ENCODE measurements at places on chromosomes 3 and 15.

DNA sequence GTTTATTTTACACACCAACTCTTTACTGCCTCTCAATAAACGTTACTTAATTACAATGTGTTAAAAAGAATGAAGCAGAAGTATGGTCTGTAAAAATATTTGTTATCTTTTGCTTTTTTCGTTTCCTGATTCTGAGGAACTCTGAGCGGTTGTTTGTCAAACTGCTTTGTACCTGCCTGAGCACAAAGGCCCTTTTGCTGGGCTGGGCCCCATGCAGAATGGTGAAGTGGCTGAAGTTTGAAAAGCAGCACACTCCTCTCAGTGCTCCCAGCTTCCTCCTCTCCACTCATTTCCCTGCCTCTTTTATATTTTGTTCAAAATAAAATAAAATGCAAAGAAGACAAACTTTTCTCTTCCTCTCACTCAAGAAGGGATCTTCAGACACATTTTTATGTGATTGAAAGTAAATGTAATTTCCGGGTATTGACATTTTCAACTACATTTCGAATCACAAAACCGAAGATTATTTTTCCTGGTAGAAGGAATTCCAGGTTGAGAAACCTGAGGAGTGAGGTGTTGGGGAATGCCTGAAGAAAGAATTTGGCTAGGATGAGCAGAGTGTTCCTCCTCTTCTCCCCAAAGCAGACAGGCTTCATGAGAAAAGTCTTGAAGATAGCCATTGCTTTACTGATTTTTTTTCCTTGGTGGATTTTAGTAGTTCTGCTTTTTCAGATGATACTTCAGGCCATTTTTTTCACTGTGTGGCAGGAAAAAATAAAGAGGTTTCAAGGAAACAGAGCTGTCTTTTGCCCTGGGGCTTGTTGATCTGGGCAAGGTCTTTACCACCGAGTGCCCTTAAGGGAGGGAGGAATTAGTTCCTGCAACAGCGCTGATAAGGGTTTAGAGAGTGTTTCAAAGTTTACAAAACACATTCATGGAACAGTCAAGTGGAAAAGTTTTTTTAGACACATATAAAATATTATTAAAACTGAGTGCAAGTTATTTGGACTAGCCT is 229.8 kb downstream of the NFKBIZ start:
- DNase-seq, result no peak

DNA sequence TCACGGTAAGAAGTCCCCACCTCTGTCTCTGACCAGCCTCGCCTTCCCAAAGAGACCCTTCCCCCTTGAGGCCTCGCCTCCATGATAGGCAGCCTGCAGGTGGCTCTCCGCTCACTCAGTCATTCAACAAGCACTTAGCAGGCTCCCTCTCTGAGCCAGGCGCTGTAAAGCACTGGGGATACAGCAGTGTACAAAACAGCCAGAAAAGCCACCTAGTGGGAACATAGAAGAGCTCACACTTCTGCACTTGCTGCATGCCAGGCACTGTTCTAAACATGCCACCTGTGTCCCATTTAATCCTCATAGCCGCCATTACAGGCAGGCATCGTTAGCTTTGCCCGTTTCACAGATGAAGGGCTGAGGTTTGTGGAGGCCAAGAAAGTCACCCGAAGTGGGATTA is 56.0 kb downstream of the SEMA3G start:
- DNase-seq, result no peak

GRCh38 chr3:12471241-12471640 is 13.0 kb upstream of the TSEN2 start:
- DNase-seq, result no peak

DNA sequence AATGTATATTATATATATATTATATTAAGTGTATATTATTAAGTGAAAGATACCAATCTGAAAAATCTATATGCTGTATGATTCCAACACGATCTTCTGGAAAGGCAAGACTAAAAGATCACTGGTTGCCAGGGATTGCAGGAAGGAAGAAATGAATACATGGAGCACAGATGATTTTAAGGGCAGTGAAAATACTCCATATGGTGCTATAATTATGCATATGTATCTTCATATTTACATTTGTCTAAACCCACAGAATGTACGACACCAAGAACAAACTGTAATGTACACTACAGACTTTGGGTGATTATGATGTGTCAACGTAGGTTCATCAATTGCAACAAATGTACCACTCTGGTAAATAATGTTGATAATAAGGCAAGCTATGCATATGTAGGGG is 194.7 kb upstream of the MME start:
- DNase-seq, result no peak

DNA sequence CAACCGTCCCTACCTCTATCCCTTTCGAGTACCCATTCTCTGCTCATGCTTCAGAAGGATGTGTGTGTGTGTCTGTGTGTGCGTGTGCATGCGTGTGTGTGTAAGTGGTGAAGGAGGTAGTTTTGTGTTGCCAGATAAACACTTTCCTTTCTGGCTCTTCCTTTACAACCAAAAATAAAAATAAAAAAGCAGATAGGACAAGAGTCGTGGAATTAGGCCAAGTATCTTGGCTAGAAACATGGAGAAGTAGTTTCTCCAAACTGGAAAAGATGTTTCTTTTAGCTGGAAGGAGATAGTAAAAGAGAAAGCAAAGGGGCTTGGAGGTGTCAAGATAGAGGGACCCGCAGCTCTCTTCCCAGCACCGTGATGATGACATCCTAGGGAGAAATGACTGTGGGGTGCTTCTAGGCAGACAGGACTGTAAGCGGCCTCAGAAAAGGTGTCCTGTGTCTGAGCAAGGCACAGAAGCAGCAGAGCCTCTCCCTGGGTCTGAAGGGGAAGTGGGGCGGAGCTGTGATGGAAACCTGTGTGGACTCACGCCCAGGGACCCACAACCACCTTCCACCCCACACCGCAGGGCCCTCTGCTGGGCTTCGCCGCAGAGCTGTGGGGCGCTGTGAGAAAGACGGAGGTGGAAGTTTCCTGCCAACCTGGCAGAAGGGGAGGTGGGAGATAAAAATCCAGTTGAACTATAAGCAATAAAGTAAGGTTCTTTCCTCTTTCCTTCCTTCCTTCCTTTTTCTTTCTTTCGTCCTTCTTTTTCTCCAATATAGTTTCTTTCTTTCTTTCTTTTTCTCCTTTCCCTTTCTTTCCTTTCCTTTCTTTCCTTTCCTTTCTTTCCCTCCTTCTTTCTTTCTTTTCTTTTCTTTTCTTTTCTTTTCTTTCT is 35.3 kb downstream of the MUC20 start:
- no peak for DNase-seq

DNA sequence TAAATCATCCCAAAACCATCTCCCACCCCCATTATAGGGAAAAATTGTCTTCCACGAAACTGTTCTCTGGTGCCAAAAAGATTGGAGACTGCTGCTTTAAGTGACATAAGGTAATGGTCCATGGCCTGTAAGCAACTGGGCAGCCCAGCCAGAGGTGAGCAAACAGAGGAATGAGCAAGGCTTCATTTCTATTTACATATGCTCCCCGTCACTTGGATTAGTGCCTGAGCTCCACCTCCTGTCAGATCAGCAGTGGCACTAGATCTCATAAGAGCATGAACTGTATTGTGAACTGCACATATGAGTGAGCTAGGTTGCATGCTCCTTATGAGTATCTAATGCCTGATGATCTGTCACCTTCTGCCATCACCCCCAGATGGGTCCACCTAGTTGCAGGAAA is 1159.8 kb upstream of the ALCAM start:
- DNase-seq, result no peak

GRCh38 chr15:29088666-29089065 is 181.0 kb downstream of the NSMCE3 start:
- DNase-seq, result no peak

DNA sequence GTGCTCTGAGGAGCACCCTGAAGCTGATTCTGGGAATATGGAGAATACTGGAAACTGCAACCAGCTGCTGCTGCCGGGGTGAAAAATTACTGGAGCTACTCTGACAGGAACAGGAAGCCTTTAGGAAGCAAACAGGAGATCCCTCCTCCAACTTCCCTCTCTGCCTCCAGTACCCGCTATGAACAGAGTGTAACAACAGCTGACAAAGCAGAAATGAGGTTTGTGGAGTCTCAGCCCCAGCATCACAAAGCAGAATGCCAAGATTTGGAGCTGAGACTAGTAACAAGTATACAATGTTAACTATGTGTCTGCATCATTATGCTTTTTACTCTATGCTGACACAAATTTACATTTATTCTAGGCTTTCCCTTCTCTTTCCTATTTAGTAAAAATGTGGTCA is 22.7 kb upstream of the PIAS1 start:
- no peak for DNase-seq

DNA sequence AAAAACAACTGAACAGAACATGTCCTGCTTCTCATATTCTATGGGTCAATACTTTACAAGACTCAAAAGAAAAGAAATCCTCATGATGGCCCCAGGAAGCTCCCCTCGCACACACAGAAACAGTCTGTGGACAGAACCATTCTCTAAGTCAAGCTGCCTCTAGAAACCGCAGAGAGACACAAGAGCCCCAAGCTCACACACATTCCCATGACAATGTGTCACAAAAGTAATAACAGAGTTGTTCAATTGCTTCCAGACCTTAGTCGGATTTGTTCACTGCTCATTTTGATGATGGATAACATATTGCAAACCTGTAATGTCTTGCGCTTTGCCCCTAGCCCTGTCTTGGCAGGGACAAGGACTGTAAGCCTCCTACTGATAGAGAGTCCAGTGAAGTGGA is 60.9 kb downstream of the UMPS start:
- no peak for DNase-seq

DNA sequence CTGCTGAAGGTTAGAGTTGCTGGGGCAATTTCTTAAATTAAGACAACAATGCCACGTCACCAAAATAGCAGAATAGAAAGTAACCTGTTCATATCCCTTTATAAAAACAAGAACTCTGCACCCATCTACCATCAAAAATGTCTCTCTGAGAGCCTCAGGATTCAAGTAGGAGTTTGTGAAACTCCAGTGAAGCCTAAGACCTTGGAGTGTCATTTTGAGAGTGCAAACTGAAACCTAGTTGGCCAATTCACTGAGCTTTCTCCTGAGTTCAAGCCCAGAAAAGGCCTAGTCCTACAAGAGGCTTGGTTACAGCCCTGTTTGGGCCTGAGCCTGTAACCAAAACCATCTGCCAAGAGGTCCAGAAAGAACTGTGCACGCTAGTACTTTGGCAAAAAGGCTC is 335.1 kb downstream of the EFHB start:
- DNase-seq, result no peak

- no peak for DNase-seq
These were observed 80.6 kb downstream of the CCR1 start for GRCh38 chr3:46127503-46127902.

DNA sequence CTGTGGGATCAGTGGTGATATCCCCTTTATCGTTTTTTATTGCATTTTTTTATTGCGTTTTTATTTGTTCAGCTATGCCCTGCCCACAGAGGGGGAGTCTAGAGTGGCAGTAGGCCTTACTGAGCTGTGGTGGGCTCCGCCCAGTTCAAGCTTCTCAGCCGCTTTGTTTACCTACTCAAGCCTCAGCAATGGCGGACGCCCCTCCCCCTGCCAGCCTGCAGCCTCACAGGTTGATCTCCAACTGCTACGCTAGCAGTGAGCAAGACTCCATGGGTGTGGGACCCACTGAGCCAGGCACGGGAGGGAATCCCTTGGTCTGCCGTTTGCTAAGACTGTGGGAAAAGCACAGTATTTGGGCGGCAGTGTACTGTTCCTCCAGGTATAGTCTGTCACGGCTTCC is 500.6 kb upstream of the MCTP2 start:
- DNase-seq, result no peak

- no peak for DNase-seq
These were observed 94.6 kb downstream of the ZIC4 start for GRCh38 chr3:147311716-147312115.

DNA sequence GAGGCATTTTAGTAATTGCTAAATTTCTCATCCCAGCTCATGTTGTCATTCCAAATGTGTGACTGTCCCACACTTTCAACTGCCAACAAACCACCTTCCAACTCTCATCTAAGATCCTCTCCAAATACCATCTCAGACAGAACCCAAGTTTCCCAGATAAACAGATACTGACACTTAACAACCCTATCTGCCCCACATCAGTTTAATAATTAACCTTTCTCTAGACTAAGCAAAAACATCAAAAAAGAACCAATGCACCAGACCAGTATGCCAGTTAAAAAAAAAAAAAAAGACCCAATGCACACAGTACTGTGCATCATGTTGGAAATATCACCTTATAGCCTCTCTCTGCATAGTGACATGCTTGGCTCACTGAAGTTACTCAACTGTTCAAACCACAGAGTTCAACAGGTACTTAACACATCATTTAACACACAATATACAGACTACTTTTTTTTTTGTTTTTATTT is 5.5 kb downstream of the SFMBT1 start:
- no peak for DNase-seq

GRCh38 chr3:4508048-4508981 is 15.2 kb downstream of the ITPR1 start:
- DNase-seq, result no peak

DNA sequence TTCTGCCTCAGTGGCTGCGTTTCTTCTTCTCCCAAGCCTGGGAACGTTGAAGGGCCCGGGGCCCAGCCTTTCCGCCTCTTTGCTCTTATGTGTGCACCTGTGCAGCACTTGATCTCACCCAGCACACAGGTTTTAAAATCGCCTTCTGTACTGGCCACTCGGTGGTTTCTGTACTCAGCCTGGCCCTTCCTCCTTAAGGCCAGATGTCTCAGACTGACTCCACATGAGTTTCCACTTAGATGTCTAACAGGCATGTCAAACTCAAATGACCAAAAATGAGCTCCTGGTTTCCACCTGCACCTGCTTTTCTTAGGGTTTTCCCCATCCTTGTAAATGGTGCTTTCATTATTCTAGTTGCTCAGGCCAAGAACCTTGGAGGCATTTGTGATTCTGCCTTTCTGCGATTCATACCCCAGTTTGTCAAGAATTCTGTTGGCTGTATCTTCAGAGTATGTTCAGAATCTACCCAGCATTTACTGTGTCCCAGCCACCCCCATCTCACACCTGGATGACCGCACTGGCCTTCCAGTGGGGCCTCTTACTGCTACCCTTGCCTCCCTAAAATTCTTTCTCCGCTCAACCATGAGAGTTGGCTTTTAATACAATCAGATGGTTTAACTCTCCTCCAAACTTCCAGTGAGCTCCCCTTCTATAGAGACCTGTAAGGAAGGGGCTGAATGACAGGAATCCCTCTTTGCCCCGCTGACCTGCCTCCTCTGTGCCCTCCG is 2.2 kb upstream of the TRAK1 start:
- DNase-seq, result no peak

GRCh38 chr15:40104865-40105516 is 3.7 kb downstream of the BMF start:
- peak; percentile 70 for DNase-seq
